ENCODE measurements at places on chromosomes 12 and 14.

DNA sequence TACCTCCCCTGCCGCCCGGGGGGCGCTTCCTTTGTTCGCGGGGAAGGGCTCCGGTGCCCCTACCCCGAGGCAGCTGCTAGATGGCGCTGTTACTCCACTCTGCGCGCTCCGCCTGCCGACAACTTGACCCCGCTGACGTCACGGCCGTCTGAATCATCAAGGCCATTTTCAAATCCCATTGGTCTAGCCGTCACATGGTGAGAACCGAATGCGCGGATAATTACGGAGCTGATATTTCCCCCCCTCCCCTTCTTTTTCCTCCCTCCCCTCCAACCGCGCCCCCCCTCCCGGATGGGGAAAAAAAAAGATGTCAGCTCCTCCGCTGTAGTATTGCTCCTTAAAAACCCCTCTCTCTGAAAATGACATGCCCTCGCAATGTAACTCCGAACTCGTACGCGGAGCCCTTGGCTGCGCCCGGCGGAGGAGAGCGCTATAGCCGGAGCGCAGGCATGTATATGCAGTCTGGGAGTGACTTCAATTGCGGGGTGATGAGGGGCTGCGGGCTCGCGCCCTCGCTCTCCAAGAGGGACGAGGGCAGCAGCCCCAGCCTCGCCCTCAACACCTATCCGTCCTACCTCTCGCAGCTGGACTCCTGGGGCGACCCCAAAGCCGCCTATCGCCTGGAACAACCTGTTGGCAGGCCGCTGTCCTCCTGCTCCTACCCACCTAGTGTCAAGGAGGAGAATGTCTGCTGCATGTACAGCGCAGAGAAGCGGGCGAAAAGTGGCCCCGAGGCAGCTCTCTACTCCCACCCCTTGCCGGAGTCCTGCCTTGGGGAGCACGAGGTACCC is at the start of gene HOXC10:
Gene HOXC10 (plus strand): TSS at position 246 of the 791 bp plus-strand sequence. CDS start 114 bp downstream, at position 360.
- DNase-seq: peak; percentile 84

GRCh38 chr12:22858849-22859570 is 234.0 kb downstream of the ETNK1 start:
- DNase-seq: peak; percentile 80

DNA sequence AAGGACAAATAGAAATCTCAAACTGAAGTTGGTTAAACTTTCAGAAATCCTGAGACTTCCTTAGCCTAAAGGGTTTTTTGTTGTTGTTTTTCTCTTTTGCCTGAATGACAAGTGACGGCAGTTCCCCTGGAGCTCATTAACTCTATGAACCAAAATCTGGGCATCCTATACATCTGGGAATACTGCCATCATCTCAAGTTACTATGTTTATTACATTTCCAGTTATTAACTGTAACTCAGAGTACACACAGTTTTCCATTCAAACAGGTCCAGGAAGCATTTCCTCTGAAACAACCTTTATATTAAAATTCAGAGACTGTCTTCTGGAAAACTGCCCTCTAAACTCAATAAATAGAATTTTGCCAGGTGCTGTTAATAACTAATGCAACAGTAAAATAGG is 55.6 kb upstream of the CDKL1 start:
- peak; percentile 8 for DNase-seq

GRCh38 chr14:54654605-54655004 is 87.7 kb downstream of the SAMD4A start:
- DNase-seq: no peak

DNA sequence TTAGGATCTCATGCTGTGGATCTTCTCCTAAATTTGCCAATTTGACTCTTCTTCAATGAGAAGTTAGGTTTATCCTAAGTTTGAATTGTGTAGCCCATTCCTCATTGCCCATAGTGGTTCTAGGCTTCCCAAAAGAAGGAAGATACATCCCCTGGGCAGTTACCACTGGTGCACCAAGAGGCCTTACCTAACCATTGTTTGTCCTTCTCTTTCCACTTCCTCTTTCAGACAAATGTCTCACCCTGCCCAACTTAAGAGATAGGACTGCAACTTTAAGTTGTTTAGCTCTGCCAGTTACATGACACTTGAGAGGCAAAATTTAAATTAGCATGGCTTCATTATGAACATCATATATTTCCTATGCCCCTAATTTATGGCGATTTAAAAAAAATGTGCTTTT is 9.4 kb upstream of the KCNH3 start:
- DNase-seq: no peak

DNA sequence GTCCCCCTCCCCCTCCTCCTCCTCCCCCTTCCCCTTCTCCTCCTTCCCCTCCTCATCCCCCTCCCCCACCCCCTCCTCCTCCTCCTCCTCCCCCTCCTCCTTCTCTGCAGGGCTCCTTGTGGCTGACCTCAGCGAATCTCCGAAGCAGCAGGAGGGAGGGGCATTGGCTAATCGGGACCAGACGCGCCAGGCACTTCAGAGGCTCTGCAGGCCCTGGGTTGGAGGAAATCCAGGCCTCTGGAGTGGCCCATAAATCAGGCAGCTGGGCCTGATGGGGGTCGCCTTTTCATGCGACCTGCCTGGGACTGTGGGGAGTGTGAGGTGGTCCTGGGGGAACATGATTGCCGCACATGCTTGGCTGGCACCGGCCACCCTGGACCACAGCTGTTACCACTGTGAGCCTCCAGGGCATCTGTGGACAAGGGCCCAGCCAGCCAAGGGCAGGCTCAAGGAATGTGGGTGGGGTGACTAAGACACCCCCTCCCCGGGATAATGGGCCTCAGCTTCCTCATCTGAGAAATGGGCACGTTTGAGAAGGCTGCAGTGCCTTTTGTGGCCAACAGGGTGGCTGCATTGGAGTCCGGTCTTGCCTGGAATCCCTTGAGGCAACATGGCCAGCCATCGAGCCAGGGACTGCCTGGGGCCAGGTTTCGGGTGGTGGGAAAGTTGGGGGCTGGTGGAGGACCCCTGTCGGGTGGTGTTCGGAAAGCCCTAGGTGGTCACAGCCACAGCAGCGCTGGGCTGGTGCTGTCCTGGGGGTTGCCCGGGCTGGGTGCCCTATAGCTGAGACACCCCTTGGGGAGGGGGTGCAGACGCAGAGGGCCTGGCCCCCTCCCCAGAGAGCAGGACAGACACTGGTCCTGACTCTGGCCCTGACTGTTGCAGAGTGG is 12.0 kb downstream of the KIF26A start:
- no peak for DNase-seq

DNA sequence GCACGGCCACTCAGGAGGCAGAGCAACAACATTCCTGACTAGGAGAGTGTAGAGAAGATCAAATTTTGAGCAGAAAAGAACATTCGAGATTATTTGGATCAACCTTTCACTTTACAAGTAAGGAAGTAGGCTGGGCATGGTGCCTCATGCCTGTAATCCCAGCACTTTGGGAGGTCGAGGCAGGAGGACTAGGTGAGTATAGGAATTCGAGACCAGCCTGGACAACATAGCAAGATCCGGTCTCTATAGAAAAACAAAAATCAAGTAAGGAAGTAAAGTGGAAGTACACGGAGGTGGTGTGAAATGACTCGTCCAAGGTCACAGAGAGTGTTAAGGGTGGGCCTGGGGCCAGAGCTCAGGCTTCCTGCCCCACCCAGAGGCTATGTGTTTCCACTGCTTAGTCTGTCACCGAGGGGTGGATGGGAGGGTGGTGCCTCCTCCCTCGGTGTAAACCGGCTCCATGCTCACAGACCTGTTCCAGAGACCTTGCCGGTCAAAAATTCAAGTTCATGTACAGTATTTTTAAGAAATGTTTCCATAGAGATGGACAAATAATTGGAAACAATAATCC is 51.9 kb downstream of the MAP1LC3B2 start:
- DNase-seq: peak; percentile 19

DNA sequence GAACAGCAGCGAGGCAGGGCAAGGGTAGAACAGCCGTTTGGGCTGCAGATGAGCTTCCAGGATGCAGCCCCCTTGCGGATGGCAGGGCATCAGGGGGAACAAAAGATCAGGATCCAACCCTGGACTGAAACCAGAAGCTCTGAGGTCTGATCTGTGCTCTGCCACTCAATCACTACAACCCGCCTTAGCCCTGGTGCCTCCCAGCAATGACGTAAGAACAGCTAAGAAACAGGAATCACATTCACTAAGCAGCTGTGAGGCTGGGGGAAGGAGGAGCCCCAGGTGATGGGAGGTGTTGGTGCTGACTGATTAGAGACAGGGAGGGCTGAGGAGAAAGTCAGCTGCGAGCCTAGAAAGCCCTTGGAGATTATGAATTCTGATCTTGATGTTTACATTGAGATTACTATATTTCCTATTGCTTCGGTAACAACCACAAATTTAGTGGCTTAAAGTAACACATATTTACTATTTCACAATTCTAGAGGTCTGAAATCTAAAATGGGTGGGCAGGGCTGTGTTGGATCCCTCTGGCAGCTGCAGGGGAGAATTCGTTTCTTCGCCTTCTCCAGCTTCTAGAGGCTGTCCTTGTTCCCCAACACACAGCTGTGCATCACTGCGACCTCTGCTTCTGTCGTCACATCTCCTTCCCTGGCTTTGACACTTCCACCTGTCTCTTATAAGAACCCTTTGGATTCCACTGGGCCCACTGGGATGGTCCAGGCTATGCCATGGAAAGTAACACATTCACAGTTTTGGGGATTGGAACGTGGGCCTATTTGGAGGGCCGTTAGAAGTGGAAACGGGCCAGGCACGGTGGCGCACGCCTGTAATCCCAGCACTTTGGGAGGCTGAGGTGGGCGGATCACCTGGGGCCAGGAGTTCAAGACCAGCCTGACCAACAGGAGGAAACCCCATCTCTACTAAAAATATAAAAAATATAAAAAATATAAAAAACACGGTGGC is 6.1 kb upstream of the CD9 start:
- DNase-seq: no peak

GRCh38 chr12:95143621-95144205 is 70.3 kb upstream of the NR2C1 start:
- DNase-seq: peak; percentile 74

DNA sequence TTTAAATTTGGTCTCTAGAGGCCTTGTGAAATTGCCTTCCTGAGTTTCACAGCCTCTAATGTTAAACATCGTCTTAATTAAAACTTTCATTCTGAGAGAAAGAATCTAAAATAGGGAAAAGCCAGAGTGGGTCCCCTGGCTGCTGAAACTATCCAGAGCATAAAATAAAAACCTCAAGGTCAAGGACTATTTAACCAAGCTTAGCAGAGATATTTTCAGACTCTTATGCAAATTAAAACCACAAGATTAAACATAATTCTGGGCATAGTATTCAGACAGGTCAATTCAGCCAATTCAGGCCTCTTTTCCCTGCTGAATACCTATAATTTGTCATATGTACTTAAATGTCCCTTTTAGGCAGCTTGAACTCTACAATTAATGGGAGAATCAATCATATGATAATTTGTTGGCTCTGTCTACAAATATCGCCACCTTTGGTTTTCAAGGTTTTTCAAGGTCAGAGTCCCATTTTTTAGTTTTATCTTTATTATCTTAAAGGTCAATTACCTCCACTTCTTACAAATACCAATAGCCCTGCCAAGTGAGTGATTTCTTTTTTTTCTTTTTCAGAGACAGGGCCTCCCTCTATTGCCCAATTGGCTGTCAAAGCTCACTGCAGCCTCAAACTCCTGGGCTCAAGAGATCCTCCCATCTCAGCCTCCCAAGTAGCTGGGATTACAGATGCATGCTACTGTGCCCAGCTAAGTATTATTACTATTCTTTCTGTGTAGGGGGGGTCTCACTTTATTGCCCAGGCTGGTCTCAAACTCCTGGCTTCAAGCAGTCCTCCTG is 257.1 kb downstream of the PHLDA1 start:
- peak; percentile 72 for DNase-seq

DNA sequence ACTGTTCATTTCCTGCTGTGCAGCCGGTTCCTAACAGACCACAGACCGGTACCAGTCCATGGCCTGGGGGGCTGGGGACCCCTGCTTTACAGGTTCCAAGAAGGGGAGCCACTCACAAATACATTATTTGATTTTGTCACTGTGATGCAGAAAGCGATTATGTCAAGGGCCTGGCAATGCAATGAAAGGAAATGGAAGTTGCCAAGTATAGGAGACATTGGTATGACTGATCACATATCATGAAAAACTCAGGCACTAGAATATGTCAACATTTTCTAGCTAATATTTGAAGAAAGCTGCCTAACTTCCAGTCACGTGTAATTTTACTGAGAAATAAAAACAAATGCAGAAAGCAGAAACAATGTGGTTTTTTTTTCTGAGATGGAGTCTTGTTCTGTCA is 68.9 kb upstream of the USP44 start:
- DNase-seq: no peak

DNA sequence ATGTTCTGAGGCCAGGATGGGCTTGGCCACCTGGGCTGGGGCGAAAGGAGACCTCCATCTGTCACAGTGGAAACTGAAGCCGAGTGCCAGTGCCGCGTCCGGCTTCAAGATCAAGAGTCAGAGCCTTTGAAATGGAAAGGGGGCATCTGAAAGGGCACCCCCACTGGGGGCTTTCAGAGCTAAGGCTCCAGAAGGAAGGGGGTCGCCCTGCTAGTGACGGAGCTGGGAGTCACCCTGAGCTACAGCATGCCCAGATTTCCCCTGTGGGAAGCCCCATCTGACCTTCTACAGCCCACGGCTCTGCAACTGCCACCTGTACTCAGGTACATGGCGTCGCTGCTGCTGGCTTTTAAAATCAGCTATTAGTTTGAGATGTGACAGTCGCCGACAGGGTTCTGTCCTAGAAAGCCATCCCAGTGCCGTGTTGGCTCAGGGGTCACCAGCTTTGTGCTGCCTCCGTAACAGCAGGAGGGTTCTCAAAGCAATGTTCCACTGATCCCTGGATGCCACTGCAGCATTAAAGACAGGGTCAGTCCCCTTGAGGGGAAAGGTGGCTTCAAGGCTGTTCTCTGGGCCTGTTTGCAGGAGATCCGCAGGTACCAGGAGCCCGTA is 31.5 kb downstream of the CCNK start:
- no peak for DNase-seq

DNA sequence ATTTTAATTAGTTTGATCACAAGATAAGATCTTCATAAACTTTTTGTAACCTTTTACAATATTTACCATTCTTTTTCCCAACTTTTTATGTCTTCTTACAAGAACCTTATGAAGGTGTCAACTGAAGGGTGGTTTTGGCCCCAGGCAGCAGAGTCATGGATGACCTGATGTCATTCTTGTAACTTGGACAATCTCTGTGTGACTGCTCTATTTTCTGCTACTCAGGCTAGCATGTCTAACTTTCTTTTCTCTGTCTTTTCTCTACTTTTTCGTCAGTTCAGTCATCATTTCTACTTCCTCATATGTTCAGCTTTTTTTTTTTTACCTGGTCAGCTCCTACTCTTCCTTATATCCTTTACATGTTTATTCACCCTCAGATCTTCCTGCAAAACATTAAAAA is 150.7 kb upstream of the PTPRQ start:
- DNase-seq: no peak

DNA sequence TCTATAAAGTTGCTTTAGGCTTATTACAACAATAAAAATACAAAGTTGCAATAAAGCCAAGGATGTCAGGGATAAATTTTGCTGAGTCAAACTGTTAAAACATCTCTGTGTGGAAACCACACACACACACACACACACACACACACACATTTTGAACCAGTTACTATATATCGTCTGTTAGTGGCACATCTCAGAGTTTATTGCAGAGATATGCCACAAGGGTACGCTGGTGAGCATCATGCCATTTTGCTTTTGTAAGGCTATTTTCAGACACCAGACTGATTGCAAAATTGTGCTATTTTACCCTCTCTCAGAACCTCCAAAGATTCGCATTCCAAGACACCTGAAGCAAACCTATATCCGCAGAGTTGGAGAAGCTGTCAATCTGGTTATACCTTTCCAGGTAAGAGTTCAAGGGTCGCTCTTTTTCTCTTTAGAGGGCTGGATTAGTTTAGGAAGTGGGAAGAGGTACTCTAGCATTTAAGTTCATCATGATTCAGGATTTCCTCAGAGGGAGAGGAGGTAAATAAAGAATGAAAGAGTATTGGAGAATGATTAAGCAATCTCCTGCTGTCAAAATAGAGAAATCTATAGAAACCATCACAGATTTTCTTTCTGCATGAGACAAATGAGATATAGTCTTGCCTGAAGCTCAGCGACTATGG is 27.3 kb upstream of the CHPT1 start:
- peak; percentile 52 for DNase-seq
